ENCODE measurements at places on chromosomes 1 and 21. TPM values are rescaled to one million over a fixed set of nuclear protein-coding genes. Genes with fewer than 3 reads are reported as not detected.

The NLRP3 gene
- not detected for total RNA-seq

The FAM151A gene
- total RNA-seq: not detected

The RGS13 gene
- total RNA-seq: 0.62 TPM

The OR2L13 gene
- not detected for total RNA-seq

DNA sequence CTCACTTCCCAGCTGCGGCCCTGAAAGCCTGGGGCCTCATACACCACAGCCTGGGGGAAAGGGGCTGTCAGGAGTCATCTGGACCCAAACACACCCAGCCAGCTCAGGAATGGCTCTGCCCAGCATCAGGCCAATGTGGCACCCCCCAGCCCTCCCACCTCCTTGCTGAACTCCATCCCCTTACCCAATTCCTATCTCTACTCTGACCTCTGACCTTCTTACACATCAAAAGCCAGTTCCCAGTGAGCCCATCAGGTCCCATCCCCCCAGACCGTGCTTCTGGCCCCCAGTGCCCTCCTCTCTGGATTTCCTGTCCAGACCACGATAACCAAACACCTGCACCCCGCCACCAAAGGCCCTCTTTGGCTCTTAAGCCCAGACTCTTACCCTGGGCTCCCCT is 16.3 kb downstream of the CRYBG2 start:
- no peak for DNase-seq

The PRKAA2 gene
- total RNA-seq: 9.1 TPM

All from myocyte (in vitro differentiated cells).